MV-4-11 (cell line): ENCODE measurements at places on chromosomes 12 and 14.

- DNase-seq, result no peak
These were observed 433.8 kb upstream of the MIS18BP1 start for GRCh38 chr14:45686771-45687170.

DNA sequence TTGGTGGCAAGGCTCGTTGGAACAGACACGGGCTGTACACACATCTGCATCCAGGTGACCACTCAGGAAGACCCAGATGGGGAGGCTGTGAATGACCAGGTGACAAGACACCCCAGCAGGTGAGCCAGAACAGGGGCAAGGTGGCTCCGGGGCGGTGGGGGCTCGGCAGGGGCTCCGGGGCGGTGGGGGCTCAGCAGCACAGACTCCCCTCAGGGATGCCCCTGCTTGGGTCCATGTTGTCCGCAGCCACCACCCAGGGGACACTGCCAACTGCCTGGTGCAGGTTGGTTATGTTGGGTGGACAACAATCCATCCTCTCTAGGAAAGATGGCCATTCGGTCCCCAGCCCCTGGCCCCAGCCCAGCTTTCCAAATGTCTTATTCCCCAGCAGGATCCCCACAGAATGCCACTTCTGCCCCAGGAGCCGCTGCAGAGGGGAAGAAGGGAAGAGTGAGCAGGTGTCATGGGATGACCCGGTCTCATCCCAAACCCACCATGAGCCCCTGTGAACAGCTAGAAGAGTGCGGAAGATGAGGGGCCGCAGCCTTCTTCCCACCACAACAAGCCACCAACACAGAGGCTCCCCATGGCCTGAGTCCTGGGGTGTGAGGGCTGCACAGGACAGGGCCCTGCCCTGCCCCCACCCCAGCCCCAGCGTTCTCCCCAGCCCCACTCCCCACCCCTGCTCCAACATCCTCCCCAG lies 31.4 kb upstream of the C14orf180 start:
- no peak for DNase-seq

GRCh38 chr14:76267322-76268046 lies 108.5 kb upstream of the ESRRB start:
- no peak for DNase-seq

DNA sequence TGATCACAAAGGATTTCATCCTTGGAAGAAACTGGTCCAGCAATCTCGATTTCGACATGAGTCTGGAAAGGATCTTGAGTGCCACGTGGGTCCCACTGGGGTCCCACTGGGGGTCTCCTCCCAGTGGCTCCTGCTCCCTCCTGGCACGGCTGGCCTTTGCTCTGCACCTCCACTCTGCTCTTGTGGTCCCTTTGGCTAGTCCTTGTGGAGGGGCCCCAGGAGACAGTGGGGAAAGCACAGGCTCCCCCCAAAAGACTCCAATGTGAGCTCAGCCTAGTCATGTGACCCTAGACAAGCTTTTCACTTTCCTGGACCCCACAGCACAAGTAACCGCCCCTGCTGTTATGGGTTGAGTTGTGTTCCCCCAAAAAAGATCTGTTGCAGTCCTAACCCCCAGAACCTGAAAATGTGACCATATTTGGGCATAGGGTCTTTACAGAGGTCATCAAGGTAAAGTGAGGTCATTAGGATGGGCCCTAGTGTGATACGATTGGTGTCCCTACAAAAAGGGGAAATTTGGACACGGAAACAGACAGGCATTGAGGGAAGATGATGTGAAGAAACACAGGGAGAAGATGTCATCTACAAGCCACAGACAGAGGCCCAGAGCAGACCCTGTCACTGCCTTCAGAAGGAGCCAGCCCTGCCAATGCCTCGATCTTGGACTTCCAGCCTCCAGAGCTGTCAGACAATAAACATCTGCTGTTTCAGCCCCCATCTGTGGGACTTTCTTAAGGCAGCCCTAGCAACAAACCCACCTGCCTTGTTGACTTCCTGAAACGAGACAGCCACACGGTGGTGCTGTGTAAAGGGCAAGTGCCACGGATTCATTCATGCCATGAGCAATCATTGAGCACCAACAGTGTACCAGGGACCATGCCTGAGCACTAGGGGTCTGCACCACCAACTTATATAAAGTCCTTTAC lies 23.8 kb upstream of the PPP2R5C start:
- no peak for DNase-seq

DNA sequence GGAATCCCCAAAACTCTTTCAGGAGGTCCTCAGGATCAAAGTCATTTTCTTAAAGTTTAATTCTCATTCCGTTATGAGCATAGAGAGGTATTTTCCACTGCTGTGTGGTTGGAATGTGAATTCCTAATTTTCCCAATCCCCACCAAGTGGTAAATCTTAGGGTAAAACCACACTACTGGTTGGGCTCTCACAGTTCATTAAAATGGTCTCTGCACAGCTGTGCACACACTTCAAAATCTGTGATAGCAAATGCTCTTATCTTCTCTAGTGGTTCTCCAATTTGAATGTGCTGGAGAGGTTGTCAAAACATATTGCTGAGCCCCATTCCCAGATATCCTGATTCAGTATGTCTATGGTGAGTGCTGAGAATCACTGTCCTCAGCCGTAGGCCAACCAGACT lies 189.1 kb downstream of the BMP4 start:
- no peak for DNase-seq

- DNase-seq, result no peak
These were observed 570 bp upstream of the FIGNL2 start for GRCh38 chr12:51848841-51849735.

- DNase-seq, result peak; percentile 85
These were observed 1.0 kb downstream of the BLTP3B start for GRCh38 chr12:100141666-100141997.

GRCh38 chr14:103140316-103141109 lies 17.3 kb downstream of the TNFAIP2 start:
- DNase-seq, result no peak

DNA sequence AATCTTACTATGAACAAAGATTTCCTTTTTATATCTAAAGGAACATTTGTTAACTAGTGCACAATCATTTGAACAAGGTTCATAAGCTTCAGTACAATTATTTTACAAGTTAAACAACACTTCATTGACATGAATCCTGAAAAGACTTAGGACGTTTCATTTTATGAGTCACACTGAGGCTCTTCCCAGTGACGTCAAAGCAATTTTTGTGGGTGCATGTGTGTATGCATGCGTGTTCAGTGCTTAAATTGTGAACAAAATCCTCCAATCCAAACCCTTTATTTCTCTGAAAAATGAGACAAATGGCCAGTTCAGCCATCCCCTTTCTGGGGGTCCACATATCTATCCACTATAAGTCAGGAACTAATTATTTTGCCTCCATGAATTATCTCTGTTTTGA lies 2.9 kb downstream of the LMNTD1 start:
- no peak for DNase-seq

DNA sequence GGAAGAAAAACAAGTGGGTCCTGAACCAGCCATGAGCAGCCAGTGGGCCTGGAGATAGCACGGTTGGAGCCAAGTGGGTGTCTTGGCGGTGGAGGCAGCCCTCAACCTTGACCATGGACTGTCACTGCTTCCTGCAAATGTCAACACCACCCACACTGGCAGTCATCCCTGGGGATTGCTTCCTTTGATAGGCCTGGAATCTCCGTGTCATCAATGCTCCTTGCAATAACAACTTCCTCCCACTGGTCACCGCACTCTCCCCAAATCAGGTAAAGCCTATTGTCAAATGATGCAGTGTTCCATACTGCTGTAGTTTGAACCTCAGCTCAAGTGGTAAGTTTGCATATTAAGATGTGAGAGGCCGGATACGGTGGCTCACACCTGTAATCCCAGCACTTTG lies 129.1 kb downstream of the NTF3 start:
- DNase-seq, result no peak

DNA sequence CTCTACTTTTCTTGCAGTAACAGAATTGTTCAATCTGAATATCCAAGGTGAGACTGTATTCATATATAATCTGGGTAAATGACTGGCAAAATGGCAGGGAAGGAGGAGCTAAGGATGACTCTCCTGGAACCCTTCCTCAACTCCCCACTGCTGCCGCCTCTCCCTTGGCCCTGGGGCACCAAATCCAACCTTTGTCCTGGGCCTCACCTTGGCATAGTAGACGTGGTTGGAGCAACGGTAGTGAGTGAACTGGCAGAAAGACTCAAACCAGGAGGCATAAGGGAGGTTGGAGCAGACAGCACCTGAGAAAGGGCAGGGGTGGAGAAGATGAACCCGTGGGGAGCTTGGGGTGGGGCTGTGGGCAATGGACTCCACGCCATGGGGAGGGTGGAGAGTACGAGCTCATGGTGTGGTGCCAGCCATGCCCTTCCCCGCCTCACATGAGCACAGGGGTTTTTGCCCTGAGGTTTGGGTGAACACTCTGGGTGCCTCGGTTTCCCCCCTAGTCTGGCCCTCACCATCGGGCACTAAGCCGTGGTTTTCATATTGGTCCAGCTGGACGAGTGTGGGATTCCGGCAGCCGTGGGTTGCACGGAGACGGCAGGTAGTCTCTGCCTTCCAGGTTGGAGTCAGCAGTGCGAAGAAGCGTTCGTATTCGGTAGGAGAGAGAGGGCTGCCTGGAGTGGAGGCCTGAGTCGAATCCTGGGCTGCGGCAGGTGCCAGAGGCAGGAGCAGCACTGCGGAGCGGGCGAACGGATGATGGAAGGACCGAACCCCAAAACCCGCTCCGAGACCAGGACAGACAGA lies 753 bp downstream of the ACRBP start:
- no peak for DNase-seq

DNA sequence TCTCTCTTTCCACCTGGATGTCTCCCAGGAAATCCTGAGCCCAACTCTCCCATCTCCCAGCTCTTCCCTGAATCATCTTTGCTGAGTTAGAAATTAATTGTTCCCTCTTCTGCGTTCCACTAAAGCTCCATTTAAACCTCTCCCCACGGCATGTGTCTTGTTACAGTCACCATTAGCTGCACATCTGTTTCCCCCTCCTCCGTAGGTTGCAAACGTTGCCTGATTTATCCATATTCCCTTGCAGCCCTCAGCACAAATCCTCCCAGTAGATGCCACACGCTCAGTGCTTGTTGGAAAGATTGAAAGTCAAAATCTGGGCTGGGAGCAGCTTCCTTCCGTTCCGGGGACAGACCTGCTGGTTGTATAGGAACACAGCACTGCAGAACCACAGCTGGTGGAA lies 90.4 kb downstream of the SLC24A4 start:
- no peak for DNase-seq

DNA sequence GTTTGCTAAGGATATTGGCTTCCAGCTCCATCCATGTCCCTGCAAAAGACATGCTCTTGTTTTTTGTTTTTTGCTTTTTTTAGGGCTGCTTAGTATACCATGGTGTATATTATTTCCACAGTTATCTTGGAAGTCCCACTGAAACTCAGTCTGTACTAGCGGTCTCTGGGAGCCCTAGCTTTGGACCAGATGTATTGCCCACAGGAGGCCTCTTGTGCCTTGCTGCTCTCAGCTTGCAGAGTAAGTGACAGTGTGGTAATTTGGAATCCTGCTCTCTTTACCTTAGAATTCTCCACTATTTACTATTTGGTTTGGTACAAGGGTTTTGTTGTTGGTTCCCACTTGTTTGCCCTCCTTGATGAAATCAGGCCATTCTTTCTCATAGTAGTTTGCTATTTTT lies 1022.9 kb downstream of the LRFN5 start:
- DNase-seq, result no peak

- DNase-seq, result no peak
These were observed 13.5 kb downstream of the DGLUCY start for GRCh38 chr14:91127401-91127801.

DNA sequence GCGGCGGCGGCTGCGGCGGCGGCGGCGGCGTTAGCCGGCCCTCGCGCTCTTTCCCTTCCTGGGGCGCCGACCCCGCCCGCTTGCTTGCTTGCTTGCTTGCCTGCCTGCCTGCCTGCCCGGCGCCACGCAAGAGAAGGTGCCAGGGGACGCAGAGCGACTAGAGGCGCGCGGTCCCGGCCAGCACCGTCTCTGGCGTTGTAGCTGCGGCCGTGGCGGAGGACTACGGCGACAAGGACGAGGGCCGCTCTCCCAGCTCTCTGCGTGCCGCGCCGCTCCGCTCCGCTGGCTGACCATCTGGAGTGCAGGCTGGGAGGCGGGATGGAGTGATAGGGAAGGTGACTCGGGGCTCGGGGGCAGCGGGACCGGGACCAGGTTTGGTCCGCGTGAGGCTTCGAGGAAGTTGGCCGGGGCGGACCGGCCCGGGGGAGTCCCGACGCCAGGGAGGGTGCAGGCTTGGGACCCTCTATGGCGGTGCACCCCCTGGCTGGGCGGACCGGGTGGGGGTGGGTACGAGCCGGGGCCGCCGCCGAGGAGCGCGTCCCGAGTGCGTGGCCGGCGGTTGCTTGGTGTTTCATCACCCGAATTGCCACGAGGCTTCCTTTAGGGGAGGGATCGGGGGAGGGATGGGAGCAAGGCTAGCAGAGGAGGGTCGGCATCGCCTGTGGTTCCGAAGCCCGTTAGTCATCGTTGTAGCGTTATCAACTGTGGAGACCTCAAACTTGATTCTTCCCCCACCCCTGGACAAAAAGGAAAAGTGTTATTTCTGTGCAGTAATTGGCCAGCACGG lies 471 bp downstream of the XPOT start:
- DNase-seq, result peak; percentile 71

DNA sequence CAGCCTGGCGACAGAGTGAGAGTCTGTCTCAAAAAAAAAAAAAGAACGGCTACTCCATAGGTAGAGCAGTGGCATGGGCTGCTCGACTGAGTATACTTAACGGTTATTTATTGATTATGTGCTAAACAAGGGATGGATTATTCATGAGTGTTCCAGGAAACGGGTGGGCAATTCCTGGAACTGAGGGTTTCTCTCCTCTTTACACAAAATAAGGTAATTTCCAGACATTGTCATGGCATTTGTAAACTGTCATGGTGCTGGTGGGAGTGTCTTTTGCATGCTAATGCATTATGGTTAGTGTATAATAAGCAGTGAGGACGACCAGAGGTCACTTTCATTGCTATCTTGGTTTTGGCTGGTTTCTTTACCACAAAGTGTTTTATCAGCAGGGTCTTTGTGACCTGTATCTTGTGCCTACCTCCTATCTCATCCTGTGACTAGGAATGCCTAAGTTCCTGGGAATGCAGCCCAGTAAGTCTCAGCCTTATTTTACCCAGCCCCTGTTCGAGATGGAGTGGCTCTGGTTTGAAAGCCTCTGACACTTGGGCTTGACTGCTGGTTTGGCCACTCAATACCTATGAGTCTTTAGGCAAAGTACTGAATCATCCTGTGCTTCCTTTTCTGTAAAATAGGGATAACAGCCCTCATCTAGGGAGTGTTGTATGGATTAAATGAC lies 3.2 kb downstream of the DGLUCY start:
- DNase-seq, result no peak
